ENCODE measurements at places on chromosomes 6 and 20.

- DNase-seq = no peak
Observed at GRCh38 chr20:4961746-4962145, 39.6 kb downstream of the SLC23A2 start.

GRCh38 chr6:43499028-43499815, 10.9 kb downstream of the LRRC73 start:
- no peak for DNase-seq

DNA sequence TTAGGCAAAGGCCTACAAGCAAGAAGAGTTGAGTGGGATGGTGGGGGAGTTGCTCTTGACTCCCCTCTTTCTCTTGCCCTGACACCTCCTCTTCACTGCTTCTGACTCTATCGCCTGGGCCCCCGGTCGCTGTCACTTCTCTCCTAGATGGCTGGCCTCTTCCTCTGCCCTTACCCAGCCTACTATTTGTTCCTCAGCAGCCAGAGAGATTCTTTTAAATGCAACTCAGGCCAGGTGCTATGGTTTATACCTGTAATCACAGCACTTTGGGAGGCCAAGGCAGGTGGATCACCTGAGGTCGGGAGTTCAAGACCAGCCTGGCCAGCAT, 4.3 kb upstream of the PDYN start:
- DNase-seq = no peak

GRCh38 chr6:157428427-157429202, 47.6 kb downstream of the ZDHHC14 start:
- DNase-seq = no peak

DNA sequence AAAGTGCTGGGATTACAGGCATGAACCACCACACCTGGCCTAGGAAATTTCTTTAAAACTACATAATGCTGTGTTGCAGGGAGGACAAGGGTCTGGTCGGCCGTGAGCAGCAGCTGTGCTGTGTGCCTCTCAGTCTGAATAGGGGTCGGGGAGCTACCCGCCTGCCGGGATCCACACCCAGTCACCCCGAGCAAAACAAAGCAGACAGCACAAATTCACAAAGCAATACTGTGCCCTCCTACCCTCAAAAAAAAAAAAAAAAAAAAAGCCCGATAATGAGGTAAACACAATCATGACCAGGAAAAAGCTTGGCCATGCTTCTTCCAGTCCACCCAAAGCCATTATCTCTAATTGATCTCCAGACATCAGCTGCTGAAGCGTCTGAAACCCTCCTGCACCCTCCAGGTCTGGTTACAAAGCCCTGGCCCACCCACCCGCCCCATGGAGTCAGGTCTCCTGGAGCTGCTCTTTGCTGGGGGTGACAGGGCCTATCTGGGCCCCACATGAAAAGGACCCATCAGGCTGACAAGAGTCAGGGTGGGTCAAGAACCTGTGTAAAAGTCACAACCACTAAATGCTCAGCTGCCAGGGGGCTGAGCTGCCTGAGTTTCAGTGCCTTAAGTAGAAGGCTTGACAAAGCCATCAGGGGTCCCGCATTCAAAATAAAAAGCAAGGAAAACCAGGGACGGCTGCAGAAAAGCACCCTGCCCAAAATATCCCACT, 88.2 kb downstream of the NOL4L start:
- no peak for DNase-seq

DNA sequence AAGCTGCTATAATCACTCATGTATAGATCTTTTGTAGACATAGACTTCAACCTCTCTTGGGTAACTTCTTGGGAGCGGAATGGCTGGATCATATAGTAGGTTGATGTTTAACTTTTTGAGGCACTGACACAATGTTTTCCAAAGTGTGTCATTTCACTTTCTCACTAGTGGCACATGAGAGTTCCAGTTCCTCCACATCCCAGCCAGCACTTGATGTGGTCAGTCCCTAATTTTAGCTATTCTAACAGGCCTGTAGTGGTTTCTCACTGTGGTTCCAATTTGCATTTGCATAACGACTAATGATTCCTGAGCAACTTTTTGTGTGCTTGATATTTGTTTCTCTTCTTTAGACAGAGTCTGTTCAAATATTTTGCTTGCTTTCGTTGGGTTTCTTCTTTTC, 221.3 kb downstream of the DLL1 start:
- no peak for DNase-seq

DNA sequence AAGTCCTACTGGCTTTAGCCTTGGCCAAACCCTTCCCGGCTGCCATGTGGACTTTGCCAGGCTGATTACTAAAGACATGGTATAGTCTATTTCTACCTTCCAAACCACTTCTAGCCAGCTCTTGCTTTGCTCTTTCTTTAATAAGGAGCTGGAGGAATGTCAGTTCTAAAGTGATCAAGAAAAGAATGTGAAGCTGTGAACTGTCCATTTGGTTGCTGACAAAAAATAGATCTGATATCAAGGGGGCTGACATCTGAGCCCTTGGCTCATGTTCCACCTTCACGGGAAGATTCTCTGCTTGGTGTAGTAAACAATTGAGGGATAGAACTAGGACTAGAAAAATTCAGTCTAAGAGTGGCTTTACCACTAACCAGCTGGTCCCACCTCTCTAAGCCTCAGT, 22.6 kb downstream of the GNAS-AS1 start:
- DNase-seq = no peak

GRCh38 chr6:88047510-88048150, at the start of gene SPACA1:
Gene SPACA1, plus strand, starts transcription at chr6:88047841. Its CDS starts 65 bp downstream, at chr6:88047906.
- no peak for DNase-seq

- no peak for DNase-seq
Observed at GRCh38 chr20:33825340-33826269, 14.5 kb downstream of the CHMP4B start.

DNA sequence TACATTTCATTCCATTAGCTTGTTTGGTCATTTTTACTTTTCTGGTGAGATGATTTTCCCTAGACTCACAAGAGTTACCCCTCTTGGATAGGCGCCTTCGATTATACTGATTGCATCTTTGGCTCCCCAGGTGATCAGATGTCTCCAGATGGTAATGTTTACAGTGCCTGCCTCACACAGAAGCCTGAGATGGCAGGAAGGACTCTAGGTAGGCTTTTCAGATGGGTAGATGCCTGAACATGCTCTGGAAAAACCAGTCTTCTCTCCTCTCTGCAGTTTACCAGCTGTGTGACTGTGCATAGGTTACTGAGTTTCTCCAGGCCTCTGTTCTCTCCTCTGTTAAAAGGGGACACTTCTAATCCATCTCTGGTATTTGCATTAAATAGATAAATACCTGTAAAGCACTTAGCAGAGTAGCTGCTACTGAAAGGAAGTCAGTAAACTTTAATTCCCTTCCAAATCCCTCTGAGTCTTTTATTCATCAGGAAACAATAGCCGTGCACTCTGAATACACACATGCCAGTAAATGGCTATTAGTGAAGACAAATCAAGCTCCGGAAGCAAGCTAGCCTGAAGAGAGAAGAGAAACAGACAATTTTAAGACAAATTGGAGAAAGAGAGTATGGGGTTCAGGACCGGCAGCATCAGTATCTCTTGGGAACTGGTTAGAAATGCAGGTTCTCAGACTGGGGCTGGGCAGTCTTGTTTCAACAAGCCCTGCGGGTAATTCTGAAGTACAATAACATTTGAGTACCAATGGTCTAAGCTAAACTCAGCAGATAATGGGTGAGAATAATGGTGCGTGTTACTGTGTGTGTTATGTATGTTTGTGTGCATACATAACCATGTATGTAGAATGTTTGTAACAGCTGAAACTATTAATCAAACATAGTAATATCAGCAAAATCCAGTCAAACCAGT, 139.4 kb downstream of the UST start:
- no peak for DNase-seq

- no peak for DNase-seq
Observed at GRCh38 chr6:139666284-139666683, 291.8 kb upstream of the CITED2 start.

DNA sequence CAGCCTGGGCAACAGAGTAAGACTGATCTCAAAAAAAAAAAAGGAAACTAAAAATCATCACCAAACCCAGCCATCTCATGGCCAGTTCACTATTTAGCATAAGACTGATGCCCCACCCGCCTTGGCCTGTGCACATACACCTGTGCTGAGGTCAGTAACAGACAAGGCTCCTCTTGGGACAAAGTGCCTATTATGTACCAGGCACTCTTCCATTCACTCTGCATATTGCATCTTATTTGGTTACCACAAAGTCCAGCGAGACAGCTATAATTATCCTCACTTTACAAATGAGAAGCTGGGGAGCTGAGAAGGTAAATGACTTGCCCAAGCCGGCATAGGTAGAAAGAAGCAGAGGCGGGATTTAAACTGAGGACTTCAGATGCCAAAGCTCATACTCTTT, 3.8 kb downstream of the PTPRT start:
- DNase-seq = no peak

- DNase-seq = no peak
Observed at GRCh38 chr20:23508449-23509229, 17.7 kb downstream of the CST8 start.

DNA sequence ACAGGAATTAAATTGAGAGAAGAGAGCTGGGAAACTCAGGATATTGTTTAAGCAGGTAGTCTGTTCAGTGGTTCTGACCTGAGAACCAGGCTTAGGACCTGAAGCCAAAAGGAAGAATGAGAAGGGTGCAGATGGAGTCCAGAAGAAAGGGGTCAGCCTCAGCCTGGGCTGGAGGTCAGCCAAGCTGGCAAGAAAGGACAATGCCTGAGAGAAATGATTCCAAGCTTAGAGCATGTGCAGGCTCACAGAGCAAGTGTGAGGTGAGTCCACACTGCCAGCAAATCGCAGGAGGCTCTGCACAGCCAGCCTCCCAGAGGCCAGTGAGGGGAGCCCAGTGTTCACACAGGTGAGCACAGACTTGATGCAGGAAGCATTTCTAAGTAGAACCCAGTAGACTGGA, 47.3 kb downstream of the DAAM2 start:
- DNase-seq = no peak

DNA sequence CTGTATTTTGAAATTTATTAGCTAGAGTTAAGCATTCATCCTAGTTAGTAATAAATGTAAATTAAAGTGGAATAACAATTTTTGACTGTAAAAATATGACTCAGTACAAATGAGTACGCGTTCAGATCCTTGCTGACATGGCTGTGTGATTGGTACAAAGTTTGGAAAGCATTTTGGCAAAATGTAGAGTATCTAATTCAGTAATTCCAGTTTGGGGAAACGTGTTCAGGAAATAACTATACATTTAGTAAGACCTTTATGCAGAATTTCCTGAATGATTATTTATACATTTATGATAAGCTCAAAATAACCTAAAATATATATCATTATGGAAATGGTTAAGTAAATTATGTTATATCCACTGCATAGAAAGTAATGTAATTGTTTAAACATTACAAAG, 8.0 kb downstream of the VTA1 start:
- no peak for DNase-seq

- no peak for DNase-seq
Observed at GRCh38 chr6:32840604-32841246, 2.2 kb upstream of the TAP2 start.

DNA sequence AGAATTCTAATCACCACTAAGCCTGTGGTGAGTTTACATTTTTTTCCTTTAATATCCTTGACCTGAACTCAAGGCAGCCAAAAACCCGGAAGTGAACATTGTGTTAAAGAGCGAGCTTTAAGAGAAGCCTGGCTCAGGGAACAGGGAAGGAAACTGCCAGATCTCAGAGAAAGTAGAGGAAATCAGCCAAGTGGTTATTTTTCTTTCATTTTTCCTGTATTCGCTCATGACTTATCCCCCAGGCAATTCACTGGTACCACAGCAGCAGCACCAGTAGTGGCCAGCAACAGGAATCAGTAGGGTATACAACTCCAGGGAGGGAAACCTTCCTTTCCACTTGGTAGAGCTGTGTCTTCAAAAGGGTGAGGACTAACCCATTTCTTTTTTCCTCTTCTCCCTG, 89.6 kb upstream of the HMGCLL1 start:
- no peak for DNase-seq

Measured in left renal cortex interstitium (tissue), 4 donors.